ENCODE measurements at places on chromosomes 1 and 21.

GRCh38 chr1:34681480-34682451 is 73.1 kb upstream of the GJB5 start:
- DNase-seq: peak; percentile 53

DNA sequence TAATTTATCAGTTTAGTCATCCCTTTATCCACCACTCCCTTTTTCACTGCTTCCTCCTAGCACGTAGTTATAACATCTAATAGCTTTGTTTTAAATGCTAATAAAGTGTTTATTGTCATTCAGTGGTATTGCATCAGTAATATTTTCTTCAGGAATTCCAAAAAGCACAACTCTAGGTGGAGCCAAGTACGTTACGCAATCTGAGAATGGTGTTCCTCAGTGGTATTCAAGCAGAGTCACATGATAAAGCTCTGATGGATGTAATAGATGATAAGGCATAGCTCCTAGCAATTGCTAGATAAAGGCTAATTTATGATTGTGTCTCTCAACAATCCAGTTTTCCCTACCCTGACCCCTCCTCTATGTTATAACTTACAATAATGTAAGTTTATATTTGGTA is 494.6 kb upstream of the ADGRL4 start:
- no peak for DNase-seq

- no peak for DNase-seq
Observed at GRCh38 chr1:66395202-66396061, 138.5 kb upstream of the SGIP1 start.

DNA sequence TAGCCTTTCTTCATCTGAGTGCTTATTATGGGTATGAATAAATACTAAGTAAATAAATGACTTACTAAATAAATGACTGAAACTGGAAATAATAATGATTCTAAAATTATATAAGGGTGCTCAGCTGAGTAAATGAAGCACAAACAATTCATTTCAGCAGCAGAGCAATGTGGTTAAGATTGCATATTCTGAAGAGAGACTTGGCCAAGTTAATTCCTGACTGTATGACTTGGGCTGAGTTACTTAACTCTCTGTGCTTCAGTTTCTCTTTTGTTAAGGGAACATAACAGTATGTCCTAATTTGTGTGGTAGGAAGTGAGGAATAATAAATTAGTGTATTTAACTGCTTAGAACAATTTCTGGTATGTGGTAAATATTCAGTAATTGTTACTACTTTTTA is 19.1 kb downstream of the AGL start:
- no peak for DNase-seq

GRCh38 chr1:30024411-30025195 is 698.8 kb downstream of the MATN1 start:
- no peak for DNase-seq

DNA sequence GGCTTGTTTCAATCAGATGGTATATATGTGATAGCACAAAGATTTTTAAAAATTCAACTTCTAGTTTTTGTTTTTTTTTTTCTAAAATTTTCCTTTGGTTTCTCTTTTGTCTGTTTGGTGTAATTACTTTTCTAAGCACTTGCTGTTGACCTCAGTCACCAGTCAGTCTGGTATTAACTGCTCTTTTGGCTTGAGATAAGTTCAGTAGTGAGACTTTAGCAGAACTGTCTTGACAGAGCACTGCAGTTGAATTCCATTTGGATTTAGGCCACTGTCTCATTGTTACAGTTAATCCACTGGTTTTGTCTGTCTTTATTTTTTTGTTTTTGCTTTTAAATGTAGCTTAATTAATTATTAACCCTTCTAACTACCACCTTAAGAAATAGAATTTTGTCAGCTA is 36.2 kb downstream of the OSBPL9 start:
- DNase-seq: no peak

DNA sequence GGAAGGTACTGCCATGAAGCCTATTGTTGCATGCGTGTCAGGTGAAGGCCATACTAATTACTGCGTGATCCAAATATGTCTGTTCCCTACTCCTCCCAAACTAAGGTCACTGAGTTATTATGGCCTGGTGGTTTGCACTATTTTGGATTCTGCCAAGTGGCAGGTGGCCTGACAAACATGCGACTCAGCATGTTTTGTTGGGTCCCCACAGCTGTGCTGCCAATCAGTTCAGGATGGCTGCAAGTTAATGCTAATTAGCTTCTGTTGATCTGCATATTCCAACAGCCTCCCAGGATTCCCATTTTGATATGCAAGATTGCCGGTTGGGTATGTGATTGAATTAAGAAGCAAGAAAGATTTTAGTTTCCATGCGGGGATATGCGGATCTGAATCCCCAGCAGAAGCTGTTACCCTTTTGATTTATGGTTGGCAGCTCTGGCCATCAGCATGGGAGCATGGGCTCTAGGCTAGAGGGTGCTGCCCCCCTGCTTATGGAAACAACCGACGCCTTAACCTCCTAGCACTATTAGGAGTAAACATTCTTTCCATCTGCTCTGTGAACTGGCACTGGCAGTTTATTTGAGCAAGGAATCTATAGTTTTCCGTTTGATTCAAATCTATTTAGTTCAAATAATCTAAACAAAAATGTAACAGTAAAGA is 429.8 kb upstream of the C1orf87 start:
- DNase-seq: peak; percentile 70

Measured in NCI-H2171 treated with DMSO at 0.1 percent for 48 hours (cell line).